Activated naive CD4-positive, alpha-beta T cell treated with Interleukin-2 at 50 U/mL for 16 hours (primary cell): ENCODE measurements at places on chromosomes 13 and 19.

DNA sequence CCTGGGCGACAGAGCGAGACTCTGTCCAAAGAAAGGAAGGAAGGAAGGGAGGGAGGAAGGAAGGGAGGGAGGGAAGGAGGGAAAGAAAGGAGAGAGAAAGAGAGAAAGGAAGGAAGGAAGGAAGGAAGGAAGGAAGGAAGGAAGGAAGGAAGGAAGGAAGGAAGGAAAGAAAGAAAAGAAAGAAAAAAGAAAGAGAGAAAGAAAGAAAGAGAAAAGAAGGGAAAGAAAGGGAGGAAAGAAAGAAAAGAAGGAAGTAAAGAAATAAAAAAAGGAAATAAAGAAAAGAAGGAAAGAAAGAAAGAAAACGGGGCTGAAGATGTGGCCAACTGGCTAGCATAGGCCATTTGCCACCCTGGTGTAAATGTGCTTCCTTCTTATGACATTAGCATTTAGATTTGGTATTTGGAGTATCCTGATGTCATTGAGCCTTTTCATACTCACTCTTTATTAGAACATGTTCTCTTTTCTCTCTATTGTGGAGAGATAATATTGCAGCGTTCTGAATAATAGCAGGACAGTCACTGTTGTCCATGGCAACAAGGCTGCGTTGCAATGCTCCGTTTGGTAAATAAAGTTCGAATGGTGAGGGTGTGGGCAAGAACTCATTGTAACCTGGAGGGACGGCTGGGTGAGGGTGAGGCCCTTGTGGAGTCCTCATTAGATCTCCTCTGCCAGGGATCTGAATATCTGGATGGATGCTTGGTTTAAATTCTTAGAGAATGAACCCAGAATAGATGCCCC lies 173.9 kb upstream of the UBL3 start:
- no peak for DNase-seq

GRCh38 chr13:107864543-107865317 lies 350.6 kb downstream of the LIG4 start:
- no peak for DNase-seq

DNA sequence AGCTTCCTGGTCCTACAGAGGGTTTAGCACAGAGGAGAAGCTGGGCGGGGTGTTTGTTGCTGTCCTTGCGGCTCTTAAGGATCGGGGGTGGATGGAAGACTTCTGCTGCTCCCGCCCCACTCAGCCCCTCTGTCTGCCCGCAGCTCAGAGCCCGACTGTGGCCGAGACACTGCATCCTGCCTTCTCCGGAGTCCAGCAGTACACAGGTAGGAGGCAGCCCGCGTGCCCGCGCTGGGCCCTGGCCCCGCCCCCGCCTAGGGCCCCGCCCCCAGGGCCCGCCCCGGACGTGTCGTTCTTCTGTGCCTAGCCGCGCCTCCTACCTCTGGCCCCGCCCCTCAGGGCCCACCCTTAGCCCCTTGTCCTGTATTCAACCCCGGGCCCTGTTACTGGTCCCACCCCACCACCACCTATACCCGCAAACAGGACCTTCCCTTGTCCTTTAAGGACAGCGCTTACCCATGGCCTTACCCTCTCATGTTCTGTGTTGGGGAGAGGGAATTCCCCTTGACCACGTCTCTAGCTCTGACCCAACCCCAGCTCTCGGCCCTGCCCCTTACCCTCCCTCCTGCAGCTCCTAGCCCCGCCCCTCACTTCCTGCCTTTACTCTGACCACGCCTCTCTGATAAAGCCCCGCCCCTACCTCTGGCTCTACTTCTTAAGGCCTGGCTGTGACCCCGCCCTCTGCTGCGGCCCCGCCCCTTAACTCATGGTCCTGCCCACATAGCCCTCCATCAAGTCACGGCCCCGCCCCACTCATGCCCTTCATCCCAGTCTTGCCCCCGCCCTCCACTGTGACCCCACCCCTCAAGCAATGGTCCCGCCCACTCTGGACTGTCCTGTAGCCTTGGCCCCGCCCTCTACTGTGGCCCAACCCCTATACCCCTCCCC lies 60.5 kb downstream of the CELF5 start:
- DNase-seq, result peak; percentile 66

DNA sequence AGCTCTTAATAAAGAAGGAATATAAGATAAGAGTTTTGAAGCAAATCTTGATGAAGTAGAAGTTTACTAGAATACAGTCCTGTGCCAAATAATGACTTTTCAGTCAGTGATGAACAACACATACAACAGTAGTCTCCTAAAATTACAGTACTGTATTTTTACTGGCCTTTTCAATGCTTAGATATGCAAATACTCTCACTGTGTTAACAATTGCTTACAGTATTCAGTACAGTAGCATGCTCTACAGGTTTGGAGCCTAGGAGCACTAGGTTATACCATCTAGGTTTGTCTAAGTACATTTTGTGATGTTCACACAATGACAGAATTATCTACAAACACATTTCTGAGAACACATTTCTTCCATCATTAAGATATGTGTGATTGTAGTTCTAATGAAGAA lies 316.7 kb upstream of the KLHL1 start:
- DNase-seq, result no peak

DNA sequence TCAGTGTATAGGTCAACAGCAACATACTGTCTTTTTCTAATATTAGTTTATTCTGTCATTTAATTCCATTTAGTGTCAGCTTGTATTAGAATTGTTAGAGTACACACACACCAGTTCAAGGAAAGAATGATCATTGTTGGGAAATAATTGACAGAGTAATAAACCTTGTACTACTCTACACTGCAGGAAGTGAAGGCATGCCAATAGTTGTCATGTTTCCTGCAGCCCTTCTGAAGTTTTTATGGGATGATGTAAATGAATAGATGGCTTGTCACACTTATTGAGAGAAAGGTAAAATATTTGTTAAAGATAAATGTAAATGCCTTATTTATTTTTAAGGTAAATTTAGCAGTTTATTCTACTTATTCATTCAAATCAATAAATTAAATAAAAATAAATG lies 306.9 kb upstream of the KLHL1 start:
- no peak for DNase-seq

- no peak for DNase-seq
Measured at GRCh38 chr13:29448174-29448573, 147.3 kb downstream of the SLC7A1 start.

DNA sequence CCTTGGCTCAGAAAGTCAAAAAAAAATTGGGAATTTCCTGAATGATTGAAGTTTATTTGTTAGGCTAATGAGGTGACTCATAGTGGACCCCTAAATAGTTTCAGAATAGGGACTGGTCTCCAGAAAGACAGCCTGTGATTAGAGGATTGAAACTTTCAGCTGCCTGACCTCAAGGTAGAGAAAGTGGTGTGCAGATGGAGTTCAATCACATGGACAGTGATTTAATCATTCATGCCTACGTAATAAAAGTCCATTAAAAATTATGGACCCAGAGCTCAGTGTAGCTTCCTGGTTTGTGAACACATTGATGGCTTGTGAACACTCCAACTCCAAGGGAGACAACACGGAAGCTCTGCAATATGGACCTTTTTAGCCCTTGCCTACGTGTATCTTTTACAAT lies 533.2 kb upstream of the PCDH9 start:
- DNase-seq, result no peak

DNA sequence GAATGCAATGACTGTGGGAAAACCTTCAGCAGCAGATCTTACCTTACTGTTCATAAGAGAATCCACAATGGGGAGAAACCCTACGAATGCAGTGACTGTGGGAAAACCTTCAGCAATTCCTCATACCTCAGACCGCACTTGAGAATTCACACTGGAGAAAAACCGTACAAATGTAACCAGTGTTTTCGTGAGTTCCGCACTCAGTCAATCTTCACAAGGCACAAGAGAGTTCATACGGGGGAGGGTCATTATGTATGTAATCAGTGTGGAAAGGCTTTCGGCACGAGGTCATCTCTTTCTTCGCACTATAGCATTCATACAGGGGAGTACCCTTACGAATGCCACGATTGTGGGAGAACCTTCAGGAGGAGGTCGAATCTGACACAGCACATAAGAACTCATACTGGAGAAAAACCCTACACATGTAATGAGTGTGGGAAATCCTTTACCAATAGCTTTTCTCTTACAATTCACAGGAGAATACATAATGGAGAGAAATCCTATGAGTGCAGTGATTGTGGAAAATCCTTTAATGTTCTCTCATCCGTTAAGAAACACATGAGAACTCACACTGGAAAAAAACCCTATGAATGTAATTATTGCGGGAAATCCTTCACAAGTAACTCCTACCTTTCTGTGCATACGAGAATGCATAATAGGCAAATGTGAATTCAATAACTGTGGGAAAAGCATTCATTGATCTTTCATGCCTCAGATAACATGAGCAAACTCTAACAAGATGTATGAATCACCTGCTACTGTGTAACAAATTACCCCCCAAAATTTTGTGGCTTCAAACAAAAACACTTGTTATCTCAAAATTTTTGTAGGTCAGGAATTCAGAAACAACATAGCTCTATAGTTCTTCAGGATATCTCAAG lies 13.8 kb downstream of the ZNF557 start:
- no peak for DNase-seq
